ENCODE measurements at places on chromosomes 5 and 9.
A peak's percentile ranks its signal among the peaks of the same experiment; 100 is the strongest.

DNA sequence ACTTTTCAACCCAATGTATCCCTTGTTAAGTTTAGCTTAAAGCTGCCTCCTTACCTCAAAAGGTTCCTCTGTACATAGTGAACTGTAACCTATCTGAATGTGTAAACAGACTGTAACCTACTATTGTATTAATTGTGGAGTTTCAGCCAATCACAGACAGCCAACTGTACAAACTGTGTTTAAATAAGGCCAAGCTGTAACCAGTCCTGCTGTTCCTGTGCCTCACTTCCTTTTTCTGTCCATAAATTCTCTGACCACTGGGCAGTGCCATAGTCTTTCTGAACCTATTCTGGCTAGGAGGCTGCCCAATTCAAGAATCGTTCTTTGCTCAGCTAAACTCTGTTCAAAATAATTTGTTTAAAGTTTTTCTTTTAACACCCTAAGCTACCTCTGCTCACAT is 74.7 kb upstream of the DAPK1 start:
- DNase-seq = no peak

DNA sequence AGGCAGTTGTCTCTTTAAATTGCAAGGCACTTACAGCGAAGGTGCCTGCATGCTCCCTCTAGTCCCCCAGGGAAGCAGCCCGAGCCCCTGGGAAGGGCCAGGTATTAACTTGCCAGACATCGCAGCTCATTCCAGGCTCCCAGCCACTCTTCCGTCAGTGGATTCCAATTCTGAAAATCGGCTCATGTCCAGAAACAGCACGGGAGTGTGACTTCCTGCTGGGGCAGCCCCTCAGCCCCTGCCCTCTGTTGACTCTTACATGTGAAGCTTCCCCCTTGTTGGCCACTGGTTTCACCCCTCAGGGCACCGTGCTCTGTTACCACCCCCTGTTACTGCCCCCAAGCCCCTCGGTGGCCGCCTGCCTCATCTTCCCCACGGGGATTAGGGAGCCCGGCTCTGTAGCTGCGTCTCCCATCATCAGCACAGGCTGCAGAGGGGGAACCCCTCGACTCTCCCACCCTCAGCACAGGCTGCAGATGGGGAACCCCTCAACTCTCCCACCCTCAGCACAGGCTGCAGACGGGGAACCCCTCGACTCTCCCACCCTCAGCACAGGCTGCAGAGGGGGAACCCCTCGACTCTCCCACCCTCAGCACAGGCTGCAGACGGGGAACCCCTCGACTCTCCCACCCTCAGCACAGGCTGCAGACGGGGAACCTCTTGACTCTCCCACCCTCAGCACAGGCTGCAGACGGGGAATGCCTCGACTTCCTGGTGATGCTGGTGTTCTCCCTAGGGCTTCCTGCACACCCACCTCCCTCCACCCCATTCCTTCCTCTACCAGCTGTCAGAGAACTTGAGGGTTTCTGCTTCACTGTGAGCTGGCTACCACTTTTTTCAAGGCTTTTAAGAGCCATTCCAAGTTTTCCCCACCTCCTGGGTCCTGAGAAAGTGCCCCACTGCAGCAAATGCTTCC is 11.1 kb upstream of the CACNA1B start:
- no peak for DNase-seq

- no peak for DNase-seq
Observed at GRCh38 chr5:57662991-57663390, 180.4 kb upstream of the ACTBL2 start.

DNA sequence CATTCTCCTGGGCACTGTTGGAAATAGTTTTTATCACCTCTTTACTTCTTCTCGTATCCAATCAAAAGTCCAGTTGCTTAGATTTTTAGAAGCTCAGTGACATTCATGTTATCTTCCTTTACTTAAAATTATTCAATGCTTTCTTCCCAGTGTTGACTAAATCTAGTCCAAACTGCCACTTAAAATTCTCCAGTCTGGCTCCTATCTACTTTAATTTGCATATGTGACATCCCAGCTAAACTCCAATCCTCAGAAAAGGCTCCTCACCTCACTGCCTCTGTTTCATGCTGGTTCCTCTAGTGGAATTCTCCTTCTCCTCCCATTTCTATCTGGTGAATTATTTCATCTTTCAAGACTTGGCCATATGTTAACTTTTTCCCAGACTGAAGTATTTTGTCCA is 1238.7 kb upstream of the WWC1 start:
- DNase-seq = no peak

DNA sequence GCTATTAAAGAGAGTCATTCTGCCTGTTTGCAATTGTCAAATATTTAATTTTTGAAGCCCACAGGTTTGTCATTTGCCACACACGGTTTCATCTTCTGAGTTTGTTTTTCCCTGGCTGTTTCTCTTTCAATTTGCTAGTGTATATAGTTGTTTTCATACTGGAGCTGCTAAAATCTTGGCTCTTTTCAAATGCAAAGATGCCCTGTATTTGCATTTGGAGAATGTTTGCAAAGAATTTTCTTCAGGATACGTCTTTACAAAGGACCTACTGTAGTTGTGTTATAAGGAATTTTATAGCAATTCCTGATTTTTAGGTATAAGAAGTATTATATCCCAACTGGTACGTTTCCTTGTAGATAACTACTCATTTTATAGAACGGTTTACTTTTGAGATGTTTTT is 48.0 kb downstream of the IZUMO3 start:
- no peak for DNase-seq

DNA sequence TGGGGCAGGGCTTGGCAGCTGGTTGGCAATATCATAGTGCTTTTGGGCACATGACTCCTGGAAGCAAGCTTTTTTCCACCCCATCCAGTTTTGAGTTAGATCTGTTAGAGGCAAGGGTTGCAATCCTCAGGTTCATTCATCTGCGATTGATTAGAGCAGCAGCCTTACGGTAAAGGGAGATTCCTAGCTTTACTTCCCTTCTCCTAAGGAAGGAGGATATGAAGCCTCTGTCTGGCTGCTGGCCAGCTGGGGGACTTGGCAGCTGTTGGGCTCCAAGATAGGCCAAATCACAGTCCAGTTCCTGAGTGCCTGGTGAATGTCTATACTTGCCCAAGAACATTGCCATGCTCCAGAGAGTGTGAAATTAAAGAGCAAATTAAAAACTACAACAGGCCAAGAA is 113.4 kb upstream of the CCNH start:
- peak; percentile 63 for DNase-seq

GRCh38 chr5:138833726-138834480 is 41.2 kb downstream of the LRRTM2 start:
- no peak for DNase-seq

GRCh38 chr5:158754018-158754514 is 345.6 kb downstream of the EBF1 start:
- DNase-seq = no peak

DNA sequence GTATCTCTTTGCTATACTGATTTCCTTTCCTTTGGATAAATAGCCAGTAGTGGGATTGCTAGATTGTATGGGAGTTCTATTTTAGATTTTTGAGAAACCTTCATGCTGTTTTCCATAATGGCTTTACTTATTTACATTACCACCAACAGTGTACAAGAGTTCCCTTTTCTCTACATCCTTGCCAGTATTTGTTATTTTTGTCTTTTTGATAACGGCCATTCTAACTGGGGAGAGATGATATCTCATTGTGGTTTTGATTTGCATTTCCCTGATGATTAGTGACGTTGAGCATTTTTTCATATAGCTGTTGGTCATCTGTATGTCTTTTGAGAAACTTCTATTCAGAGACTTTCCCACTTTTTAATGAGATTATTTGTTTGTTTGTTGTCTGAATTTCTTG is 25.8 kb downstream of the NADK2 start:
- no peak for DNase-seq

DNA sequence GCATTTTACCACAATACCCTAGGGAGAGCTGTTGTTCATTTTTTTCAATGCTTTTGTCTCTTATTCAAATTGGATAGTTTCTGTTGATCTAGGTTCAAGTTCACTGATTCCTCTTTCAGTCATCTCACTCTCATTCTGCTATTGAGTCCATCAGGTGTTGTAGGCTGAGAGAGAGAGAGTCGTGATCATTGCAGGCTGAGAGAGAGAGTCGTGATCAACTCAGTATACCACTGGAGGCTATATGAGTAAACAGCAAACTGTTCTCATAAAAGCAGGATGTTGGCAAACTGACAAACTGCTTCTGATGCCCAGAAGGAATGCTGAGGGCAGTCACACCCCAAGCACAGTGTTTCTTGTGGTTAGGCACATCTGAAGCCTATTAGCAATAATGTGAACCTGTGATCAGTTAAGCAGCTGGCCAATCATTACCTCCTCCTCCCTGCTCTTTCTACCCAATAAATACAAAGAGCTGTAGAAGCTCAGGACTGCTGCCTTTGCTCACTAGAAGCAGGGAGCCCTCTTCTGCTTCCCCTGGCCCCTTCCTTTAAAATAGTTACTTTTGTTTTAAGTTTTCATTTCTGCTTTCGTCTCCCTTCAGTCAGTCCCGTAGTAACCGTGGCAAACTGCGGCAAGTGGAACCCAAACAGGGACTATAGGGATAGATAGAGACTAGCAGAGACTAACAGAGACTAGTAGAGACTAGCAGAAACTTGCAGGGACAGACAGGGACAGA is 476.1 kb upstream of the ACO1 start:
- DNase-seq = no peak

DNA sequence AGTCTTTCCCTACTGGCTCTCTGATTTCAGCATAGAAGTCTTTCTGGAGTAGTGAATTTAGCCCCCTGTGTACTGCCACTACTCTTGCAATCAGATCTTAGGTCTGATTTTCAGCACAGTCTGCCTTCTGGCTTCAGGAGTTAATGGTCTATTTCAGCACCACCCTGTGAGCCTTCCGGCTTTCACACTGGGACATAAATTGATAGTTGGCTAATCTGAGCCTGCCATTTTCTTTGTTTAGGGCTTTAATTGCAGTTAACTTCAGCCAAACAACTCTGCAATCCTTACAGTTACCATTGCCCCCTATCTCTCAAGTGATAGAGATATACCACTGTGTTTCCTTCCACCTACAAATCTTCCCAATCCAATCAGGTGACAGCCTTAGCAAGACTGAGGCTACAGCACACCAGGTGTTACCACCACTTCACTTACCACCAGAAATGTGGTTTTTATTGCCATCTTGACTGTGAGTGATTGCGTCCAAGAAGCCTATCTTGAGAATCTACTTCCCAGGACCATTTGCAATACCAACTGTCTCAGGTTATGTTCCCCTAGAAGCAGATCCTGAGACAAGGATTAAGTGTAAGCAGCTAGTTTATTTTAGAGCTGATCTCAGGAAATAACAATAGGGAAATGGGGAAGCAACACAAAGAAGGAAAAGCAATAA is 51.9 kb upstream of the NEK6 start:
- DNase-seq = no peak

DNA sequence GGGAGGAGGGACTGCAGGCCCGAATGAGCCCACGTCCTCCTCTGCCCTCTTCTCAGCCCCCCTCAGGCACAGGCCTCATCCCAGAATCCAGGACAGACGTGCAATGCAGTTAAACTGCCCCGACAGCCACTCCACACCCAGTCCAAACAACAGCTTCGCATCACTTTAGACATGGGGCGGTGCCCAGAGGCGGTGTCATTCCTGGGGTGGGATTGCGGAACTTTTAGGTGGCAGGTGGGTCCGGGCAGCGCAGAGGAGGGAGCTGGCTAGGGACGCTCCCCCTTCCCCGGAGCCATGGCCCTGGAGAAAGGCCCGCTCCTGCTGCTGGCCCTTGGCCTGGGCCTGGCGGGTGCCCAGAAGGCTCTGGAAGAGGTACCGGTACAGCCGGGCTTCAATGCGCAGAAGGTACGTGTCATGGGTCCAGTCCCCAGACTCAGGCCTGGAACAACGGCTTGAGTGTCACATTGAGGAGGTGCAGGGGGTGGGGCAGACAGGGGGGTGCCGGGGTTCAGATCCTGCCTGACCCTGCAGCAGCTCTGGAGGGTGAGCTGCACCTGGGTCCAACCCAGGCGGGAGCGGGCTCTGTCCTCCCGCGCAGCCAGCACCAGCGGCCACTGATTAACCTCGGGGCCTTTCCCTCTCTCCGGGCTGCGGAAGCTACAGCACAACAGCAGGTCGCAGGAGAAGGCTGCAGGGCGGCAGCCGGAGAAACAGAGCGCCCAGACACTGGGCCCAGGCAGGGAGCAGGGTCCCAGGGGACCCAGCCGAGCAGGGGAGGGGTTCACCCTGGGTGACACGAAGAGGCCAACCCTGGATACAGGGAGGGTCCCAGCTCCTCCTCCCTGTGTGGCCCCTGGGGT is 25.2 kb downstream of the GLT6D1 start:
- no peak for DNase-seq

- peak; percentile 90 for DNase-seq
Observed at GRCh38 chr5:11385901-11386293, 518.3 kb downstream of the CTNND2 start.

- no peak for DNase-seq
Observed at GRCh38 chr5:62920856-62921255, 342.2 kb downstream of the LRRC70 start.

- no peak for DNase-seq
Observed at GRCh38 chr9:87793292-87793691, 67.4 kb downstream of the CTSL start.

DNA sequence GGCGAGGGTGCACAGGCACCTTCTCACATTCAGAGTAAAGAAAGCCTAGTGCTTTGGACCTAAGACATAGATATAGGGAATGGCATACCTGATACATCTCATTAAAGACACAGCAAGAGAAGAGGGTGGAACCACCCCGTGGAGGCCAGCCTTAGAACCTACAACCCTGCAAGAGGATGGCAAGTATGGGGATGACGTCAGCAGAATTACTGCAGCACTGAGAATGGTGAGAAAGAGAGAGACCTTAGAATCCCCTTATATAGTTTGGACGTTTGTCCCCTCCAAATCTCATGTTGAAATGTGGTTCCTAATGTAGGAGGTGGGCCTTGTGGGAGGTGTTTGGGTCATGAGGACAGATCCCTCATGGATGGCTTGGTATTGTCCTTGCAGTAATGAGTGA is 28.2 kb upstream of the ADCY2 start:
- DNase-seq = no peak

GRCh38 chr9:98271479-98271878 is 16.0 kb upstream of the TBC1D2 start:
- peak; percentile 43 for DNase-seq

DNA sequence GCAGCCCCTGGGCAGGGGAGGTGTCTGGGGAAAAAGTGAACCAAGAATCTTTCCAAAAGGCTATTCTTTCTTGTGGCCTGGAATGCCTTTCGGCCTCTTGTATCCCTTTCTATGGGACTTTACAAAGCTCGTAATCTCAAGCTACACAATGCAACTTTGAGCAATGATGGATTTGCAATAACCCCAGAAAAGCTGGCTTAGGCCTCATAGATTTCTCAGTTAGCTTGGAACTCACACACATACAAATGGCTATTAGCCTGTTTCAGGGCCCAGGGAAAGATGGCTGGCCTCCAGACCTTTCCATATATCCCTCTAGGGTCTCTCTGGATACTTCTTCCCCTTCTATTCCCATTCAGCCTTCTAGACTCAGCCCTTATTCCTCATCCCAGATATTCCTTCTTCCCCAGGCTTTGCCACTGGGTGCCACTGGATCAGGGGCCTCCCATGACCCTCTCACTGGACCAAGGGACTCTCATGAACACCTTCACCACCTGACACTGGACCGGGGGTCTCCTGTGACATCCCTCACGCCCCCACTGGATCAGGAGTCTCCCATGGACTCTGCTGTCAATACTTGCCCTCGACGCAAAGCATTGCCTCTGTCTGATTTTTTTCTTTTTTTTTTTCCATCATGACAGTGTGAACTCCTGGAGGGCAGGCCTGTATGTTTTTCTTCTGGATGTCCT is 59.5 kb downstream of the RAD23B start:
- peak; percentile 34 for DNase-seq

Data from neural progenitor cell (in vitro differentiated cells).